GM12878 (cell line): ENCODE measurements at places on chromosomes 7 and 10. TPM values are rescaled to one million over a fixed set of nuclear protein-coding genes. Genes with fewer than 3 reads are reported as not detected.

DNA sequence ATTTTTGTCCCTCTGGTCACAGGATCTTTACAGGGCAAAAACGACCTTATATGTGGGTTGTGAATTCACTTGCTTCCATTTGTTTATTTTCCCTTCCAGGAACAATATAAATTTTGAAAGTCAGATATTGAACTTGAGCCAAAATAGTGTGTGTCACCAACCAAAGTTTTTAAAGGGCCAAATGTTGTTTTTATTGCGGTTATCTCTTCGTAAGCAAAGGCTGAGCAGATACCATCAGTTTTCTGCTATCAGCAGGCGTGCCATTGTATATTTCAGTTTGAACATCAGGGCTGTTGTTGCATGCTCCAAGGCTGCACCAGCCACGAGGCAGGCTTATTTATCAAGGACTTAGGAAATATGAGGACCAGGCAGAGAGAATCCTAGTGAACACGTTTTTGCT, 160.3 kb downstream of the PAXIP1 start:
- H3K4me3 ChIP-seq: no peak overlapping the region
- H3K27ac ChIP-seq: no peak overlapping the region
- no peaks in the 10 kb centered on the region for H3K4me1 ChIP-seq
- H3K36me3 ChIP-seq: no peaks in the 10 kb centered on the region
- no peak for DNase-seq
- H3K27me3 ChIP-seq: no peaks in the 10 kb centered on the region

DNA sequence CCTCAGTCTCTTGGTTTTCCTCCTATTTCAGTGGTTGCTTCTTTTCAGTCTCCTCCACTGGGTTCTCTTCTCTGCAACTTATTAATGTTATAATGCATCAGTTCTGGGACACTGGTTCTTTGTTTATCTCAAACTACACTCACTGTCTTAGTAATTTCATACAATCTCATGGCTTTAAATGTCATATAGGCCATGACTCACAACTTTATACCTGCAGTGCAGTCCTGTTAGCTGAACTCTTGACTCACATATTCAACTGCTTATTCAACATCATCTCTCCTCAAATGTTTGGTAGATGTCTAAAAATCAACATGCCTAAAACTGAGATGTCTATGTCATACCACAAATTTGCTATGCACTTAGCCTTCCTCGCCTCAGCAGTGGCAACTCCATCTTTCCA, 101.2 kb upstream of the PALS2 start:
- H3K4me3 ChIP-seq: no peak overlapping the region
- no peak for DNase-seq
- H3K36me3 ChIP-seq: no peaks in the 10 kb centered on the region
- H3K27ac ChIP-seq: no peak overlapping the region
- no peaks in the 10 kb centered on the region for H3K4me1 ChIP-seq

The JCAD gene
- total RNA-seq: 0.13 and 0.28 TPM in 2 replicates

The MYL10 gene
- not detected in 2 replicates for total RNA-seq

DNA sequence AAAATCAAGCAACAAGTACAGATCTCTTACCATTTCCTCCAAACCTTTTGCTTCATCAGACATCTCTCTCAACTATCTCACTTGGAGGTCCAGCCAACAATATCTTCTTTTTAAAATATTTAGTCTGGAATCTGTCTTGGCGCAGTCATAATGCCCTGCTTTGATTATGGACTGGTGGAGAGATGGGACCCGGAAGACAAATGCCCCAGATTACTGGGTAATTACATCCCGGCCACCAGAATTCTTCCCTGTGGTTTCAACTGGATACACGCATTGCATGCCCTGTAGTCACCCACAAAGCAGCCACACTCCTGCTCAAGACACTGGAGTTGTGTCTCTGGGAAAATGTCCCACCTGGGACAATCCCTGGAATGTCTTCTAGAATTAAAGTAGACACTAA, 65.5 kb downstream of the BPGM start:
- H3K4me3 ChIP-seq: no peak overlapping the region
- H3K27me3 ChIP-seq: peaks cover 8% of the 10 kb centered on the region; the same call in 1 of the 2 replicates
- H3K27ac ChIP-seq: no peak overlapping the region
- H3K36me3 ChIP-seq: no peaks in the 10 kb centered on the region
- no peaks in the 10 kb centered on the region for H3K4me1 ChIP-seq

- no peak overlapping the region for H3K4me3 ChIP-seq
- H3K36me3 ChIP-seq: no peaks in the 10 kb centered on the region
- no peaks in the 10 kb centered on the region for H3K27me3 ChIP-seq
- no peak overlapping the region for H3K27ac ChIP-seq
Observed at GRCh38 chr10:86580521-86580891, 58.9 kb upstream of the WAPL start.

The GAD2 gene
- not detected in 2 replicates for total RNA-seq

DNA sequence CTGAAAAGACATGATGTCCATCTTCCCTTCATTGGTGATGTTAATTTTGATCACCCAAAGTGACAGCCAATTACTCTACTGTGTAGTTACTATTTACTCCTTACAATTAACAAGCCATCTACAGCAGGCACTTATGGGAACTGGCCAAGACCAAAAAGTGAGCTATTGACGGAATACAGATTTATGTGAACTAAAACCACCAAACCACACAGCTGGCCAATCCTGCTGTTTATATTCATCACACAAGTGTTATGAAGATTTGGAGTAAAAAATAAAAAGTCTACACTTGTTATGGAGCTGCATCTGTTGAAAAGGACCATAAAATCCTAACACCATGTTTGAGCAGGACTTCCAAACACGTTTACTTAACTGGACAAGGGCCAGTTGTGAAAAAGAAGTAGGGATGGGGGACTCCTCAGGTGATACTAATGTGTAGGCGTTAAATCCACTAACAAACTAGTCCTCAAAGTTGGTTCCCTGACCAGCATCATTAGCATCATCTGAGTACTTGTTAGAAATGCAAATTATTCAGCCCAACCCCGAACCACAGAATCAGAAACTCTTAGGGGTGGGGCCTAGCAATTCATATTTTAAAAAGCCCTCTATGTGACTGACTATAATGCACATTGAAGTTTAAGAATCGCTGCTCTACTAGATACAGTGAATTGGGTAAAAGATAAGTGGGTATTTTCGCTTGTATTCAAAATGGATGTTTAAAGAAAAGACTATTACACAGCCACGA, 11.6 kb downstream of the MCMBP start:
- H3K27me3 ChIP-seq: no peaks in the 10 kb centered on the region
- H3K4me3 ChIP-seq: no peak overlapping the region
- DNase-seq: no peak
- H3K4me1 ChIP-seq: peaks cover 8% of the 10 kb centered on the region

The PRLHR gene
- total RNA-seq: not detected in 2 replicates

The ZNF467 gene
- not detected in 2 replicates for total RNA-seq

- no peaks in the 10 kb centered on the region for H3K4me1 ChIP-seq
- DNase-seq: no peak
- no peaks in the 10 kb centered on the region for H3K27me3 ChIP-seq
- H3K36me3 ChIP-seq: no peaks in the 10 kb centered on the region
Observed at GRCh38 chr7:46759711-46760480, 822.0 kb downstream of the TNS3 start.

DNA sequence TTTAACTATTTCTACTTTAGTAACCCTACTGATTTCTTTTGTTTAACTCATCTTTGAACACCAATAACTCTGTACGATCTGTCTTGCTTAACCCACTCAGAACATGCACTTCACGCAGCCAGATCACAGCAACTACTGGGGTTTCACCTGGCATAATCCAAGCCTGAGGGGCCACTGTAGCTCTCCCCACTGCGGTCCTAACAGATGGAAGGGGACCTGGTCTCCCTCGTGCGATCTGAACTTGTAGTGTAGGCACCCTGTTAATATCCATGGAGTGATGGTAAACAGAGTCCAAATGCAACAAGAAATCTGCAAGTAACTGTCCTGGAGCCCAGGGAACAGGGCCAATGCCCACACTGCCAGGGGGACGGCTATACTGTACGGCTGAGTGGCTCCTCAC, 45.5 kb downstream of the INSIG1 start:
- H3K4me3 ChIP-seq: no peak overlapping the region
- no peaks in the 10 kb centered on the region for H3K36me3 ChIP-seq
- no peaks in the 10 kb centered on the region for H3K27me3 ChIP-seq
- no peak overlapping the region for H3K27ac ChIP-seq
- no peak for DNase-seq

GRCh38 chr7:92156990-92157389, 22.0 kb downstream of the LRRD1 start:
- no peaks in the 10 kb centered on the region for H3K36me3 ChIP-seq
- no peaks in the 10 kb centered on the region for H3K27me3 ChIP-seq
- H3K4me3 ChIP-seq: no peak overlapping the region

GRCh38 chr7:2248984-2249694, 7.1 kb downstream of the NUDT1 start:
- peak overlapping the region; percentile 67 for H3K27ac ChIP-seq
- H3K27me3 ChIP-seq: no peaks in the 10 kb centered on the region
- DNase-seq: peak; percentile 48
- peaks cover 33% of the 10 kb centered on the region for H3K4me1 ChIP-seq
- H3K36me3 ChIP-seq: peaks cover 3% of the 10 kb centered on the region; the same call in 1 of the 2 replicates
- peak overlapping the region; percentile 50; the same call in 1 of the 2 replicates for H3K4me3 ChIP-seq

The BBS9 gene
- 4.1 and 4.8 TPM in 2 replicates for total RNA-seq

The RELN gene
- total RNA-seq: 0.11 and 0.21 TPM in 2 replicates

DNA sequence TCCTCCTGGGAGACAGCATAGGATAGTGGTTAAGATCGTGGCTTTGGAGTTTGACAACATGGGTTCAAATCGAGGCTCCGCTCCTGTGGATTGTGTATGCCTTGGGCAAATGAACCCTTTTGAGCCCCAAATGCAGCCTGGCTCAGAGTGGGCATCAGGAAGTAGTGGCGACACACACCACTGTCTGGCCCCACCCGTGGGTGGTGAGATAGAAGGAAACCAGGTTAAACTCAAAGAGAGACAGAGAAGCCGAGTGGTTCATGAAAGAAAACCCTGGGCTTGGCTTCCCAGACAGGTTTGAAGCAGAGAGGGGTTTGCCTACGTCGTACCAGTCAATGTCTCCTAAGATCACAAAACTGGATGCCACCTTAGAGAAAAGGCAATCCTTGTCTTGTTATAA, 57.7 kb downstream of the PRTFDC1 start:
- H3K4me1 ChIP-seq: peaks cover 3% of the 10 kb centered on the region; the same call in 1 of the 2 replicates
- no peaks in the 10 kb centered on the region for H3K27me3 ChIP-seq
- no peak overlapping the region for H3K4me3 ChIP-seq

- no peak for DNase-seq
- H3K27ac ChIP-seq: no peak overlapping the region
- no peaks in the 10 kb centered on the region for H3K36me3 ChIP-seq
- H3K4me1 ChIP-seq: no peaks in the 10 kb centered on the region
Observed at GRCh38 chr7:6934981-6935380, 108.9 kb upstream of the CCZ1B start.
